ENCODE measurements at places on chromosomes 1 and 21. TPM values are rescaled to one million over a fixed set of nuclear protein-coding genes. Genes with fewer than 3 reads are reported as not detected.
A peak's percentile ranks its signal among the peaks of the same experiment; 100 is the strongest.

VWA5B1 gene
- not detected for polyA plus RNA-seq

- DNase-seq: no peak
- no peak overlapping the region for H3K27ac ChIP-seq
- H3K4me1 ChIP-seq: no peaks in the 10 kb centered on the region
- no peak overlapping the region for H3K4me3 ChIP-seq
Measured at GRCh38 chr1:230517786-230518185, 91.7 kb upstream of the PGBD5 start.

GRCh38 chr1:70005386-70006034, 199.9 kb downstream of the LRRC40 start:
- H3K36me3 ChIP-seq: no peaks in the 10 kb centered on the region
- no peaks in the 10 kb centered on the region for H3K27me3 ChIP-seq
- H3K4me3 ChIP-seq: no peak overlapping the region
- H3K4me1 ChIP-seq: no peaks in the 10 kb centered on the region

- no peak overlapping the region for H3K27ac ChIP-seq
- H3K27me3 ChIP-seq: no peaks in the 10 kb centered on the region
- no peaks in the 10 kb centered on the region for H3K4me1 ChIP-seq
- H3K36me3 ChIP-seq: no peaks in the 10 kb centered on the region
Measured at GRCh38 chr1:7407544-7407895, 363.6 kb upstream of the VAMP3 start.

MFAP2 gene
- 14.1 TPM for polyA plus RNA-seq

DNA sequence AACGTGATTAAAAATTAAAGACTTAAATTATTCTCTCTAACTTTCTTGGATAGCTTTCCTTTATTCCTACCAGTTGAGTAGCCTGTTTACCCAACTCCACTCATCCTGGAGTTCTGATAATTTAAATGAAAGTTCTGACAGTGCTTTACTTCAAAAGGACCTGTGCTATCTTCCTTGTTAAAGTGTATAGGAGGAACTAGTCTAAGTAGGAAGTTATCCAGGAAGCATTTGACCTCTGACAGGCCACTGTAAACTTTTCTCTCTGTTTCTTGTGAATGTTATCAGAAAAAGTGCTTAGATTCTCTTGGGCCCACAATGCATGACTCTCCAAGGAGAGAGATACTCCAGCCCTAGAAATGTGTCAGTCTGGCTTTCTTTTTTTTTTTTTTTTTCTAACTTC, 9.2 kb downstream of the UAP1 start:
- H3K4me3 ChIP-seq: no peak overlapping the region
- no peak for DNase-seq
- no peaks in the 10 kb centered on the region for H3K27me3 ChIP-seq
- no peaks in the 10 kb centered on the region for H3K4me1 ChIP-seq
- peaks cover 4% of the 10 kb centered on the region for H3K36me3 ChIP-seq

GRCh38 chr1:24018611-24019580, 38.8 kb upstream of the SRSF10 start:
- H3K4me1 ChIP-seq: peaks cover 24% of the 10 kb centered on the region
- H3K4me3 ChIP-seq: no peak overlapping the region
- no peaks in the 10 kb centered on the region for H3K27me3 ChIP-seq
- peak overlapping the region; percentile 96 for H3K27ac ChIP-seq

- H3K4me3 ChIP-seq: no peak overlapping the region
- no peaks in the 10 kb centered on the region for H3K36me3 ChIP-seq
- no peaks in the 10 kb centered on the region for H3K27me3 ChIP-seq
Measured at GRCh38 chr21:29193072-29193471, 62.6 kb downstream of the MAP3K7CL start.

- H3K4me3 ChIP-seq: no peak overlapping the region
- no peaks in the 10 kb centered on the region for H3K36me3 ChIP-seq
- peak overlapping the region; percentile 75 for H3K27ac ChIP-seq
Measured at GRCh38 chr1:245860657-245861544, 646.2 kb downstream of the SMYD3 start.

- peaks cover 7% of the 10 kb centered on the region for H3K27me3 ChIP-seq
- no peaks in the 10 kb centered on the region for H3K36me3 ChIP-seq
- no peak for DNase-seq
- H3K27ac ChIP-seq: no peak overlapping the region
Measured at GRCh38 chr1:202323731-202324130, 18.0 kb downstream of the UBE2T start.

GRCh38 chr1:183841950-183842794, 37.3 kb downstream of the RGL1 start:
- peaks cover 10% of the 10 kb centered on the region for H3K4me1 ChIP-seq
- H3K36me3 ChIP-seq: peaks cover 1% of the 10 kb centered on the region
- H3K27ac ChIP-seq: peak overlapping the region; percentile 73
- no peaks in the 10 kb centered on the region for H3K27me3 ChIP-seq
- peak; percentile 98 for DNase-seq

- H3K36me3 ChIP-seq: no peaks in the 10 kb centered on the region
- no peak overlapping the region for H3K4me3 ChIP-seq
- H3K27ac ChIP-seq: no peak overlapping the region
- H3K27me3 ChIP-seq: no peaks in the 10 kb centered on the region
- DNase-seq: no peak
Measured at GRCh38 chr1:172733815-172734214, 74.9 kb downstream of the FASLG start.

FCMR gene
- polyA plus RNA-seq: 4.3 TPM

MTARC2 gene
- 14.5 TPM for polyA plus RNA-seq

CCDC185 gene
- not detected for polyA plus RNA-seq

CORT gene
- not detected for polyA plus RNA-seq

DNA sequence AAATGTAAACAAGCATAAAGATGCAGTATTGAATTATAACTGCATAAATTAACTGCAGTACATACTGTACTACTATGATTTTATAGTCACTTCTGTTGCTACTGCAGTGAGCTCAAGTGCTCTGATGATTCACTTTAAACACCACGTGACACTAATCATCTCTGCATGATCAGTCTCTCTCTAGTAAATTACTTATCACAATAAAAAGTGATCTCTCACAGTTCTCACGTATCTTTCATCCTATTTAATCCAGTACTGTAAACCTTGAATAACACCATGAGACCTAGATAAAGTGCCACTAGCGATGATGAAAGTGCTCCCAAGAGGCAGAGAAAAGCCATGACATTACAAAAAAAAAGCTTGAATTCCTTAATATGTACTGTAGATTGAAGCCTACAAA, 1242.0 kb downstream of the AMY1C start:
- DNase-seq: no peak
- no peaks in the 10 kb centered on the region for H3K36me3 ChIP-seq
- H3K27ac ChIP-seq: no peak overlapping the region
- no peaks in the 10 kb centered on the region for H3K4me1 ChIP-seq

CAMK2N1 gene
- 94.9 TPM for polyA plus RNA-seq

DNA sequence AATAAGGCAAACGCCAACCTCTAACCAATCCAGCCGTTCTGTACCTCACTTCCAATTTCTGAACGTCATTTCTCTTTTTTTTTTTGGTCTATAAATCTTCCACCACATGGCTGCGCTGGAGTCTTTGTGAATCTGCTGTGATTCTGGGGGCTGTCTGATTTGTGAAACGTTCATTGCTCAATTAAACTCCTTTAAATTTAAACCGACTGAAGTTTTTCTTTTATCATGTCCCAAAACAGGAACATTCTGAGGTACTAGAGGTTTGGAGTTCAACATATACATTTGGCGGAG, 65.5 kb upstream of the BACH1 start:
- H3K27ac ChIP-seq: no peak overlapping the region
- H3K4me3 ChIP-seq: no peak overlapping the region
- H3K36me3 ChIP-seq: no peaks in the 10 kb centered on the region
- DNase-seq: no peak
- H3K4me1 ChIP-seq: peaks cover 4% of the 10 kb centered on the region
- H3K27me3 ChIP-seq: no peaks in the 10 kb centered on the region

GBP3 gene
- 51.5 TPM for polyA plus RNA-seq
